ENCODE measurements at places on chromosomes 3 and 15.

GRCh38 chr15:71436854-71437253 is 321.6 kb downstream of the THSD4 start:
- no peak overlapping the region for H3K4me3 ChIP-seq
- H3K27me3 ChIP-seq = no peaks in the 10 kb centered on the region
- H3K36me3 ChIP-seq = peaks cover 3% of the 10 kb centered on the region
- H3K27ac ChIP-seq = no peak overlapping the region
- peaks cover 6% of the 10 kb centered on the region for H3K4me1 ChIP-seq

DNA sequence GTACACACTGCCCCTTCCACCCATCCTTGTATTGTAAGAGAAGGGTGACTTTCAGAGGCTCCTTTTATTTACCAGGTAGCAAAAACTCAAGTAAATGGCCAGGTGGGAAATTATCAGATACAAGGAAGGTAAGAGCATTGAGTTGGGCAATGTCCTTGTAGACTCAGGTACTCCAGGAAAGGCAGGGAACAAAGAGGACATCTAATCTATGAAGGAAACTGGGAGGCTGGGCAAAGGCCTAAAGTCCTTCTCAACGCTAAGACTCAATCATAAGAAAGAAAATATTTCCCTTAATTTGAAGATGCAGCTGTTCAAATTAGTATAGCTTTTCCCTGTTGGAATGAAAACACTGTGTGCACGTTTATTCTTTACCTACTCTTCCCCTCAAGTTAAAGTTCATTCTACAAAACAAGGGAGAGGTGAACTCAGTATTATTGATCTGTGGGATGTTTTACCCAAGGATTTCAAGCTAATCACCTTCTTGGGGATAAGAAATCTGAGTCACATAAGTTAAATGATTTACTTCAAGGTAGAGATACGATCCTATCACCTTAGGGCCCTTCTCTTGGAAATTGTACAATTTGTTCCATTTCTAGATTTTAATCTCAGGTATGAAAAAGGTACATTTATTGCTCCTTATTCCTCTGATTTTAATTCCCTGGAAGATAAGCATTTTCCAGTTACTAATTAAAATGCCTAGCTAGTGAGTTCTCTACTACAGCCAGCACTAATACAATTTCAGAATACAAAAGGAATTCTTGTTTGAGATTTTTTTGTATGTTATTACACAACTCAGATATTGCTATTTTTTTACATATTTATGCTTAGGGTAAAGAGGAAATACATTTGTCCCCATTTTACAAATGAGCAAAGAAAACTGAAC is 80.6 kb downstream of the PLD1 start:
- H3K4me3 ChIP-seq = no peak overlapping the region
- peaks cover 4% of the 10 kb centered on the region for H3K4me1 ChIP-seq
- no peak overlapping the region for H3K27ac ChIP-seq
- no peaks in the 10 kb centered on the region for H3K27me3 ChIP-seq

GRCh38 chr3:145842294-145842902 is 318.6 kb downstream of the PLOD2 start:
- DNase-seq = no peak
- no peaks in the 10 kb centered on the region for H3K4me1 ChIP-seq
- H3K27ac ChIP-seq = no peak overlapping the region
- H3K27me3 ChIP-seq = no peaks in the 10 kb centered on the region
- no peaks in the 10 kb centered on the region for H3K36me3 ChIP-seq

- peaks cover 21% of the 10 kb centered on the region for H3K4me1 ChIP-seq
- no peaks in the 10 kb centered on the region for H3K27me3 ChIP-seq
- no peak overlapping the region for H3K27ac ChIP-seq
- no peak for DNase-seq
- H3K36me3 ChIP-seq = peaks cover 31% of the 10 kb centered on the region
Measured at GRCh38 chr3:71219744-71220638, 363.5 kb downstream of the FOXP1 start.

GRCh38 chr3:37994639-37994972 is 4.0 kb downstream of the VILL start:
- peaks cover 9% of the 10 kb centered on the region for H3K36me3 ChIP-seq
- H3K4me1 ChIP-seq = peaks cover 45% of the 10 kb centered on the region
- H3K27me3 ChIP-seq = no peaks in the 10 kb centered on the region
- DNase-seq = no peak

- H3K36me3 ChIP-seq = peaks cover 3% of the 10 kb centered on the region
- H3K4me1 ChIP-seq = no peaks in the 10 kb centered on the region
- H3K27ac ChIP-seq = no peak overlapping the region
- no peak overlapping the region for H3K4me3 ChIP-seq
- no peak for DNase-seq
- no peaks in the 10 kb centered on the region for H3K27me3 ChIP-seq
Measured at GRCh38 chr3:77605308-77605707, 565.4 kb downstream of the ROBO2 start.

DNA sequence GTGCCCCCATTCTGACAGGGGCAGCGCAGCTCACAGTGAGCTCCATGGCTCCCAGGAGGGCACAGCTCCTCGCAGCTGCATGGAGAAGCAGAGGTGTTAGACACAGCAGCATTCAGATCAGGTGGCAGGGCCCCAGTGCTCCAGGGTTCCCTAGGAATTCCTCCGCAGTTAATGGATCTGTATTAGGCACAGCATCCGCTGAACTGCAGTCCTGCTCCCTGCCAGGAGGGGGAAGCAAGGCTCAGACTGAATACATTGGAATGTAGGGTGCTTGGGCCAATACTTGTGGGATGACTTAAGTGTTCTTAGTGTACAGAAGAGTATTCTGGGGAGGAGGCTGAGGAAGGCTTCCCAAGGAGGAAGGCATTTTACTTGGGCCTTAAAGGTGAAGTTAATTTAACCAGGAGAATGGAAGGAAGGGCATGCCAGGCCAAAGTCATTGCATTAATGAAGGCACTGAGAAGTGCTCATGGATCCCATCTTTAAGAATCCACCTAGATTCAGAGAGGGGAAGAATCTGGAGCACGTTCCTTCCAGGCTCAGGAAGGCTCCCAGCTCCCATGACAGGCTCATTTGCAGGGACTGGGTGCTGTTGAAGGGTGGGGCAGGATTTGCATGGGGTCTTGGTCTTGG is 111.6 kb downstream of the RAB11A start:
- no peak overlapping the region for H3K27ac ChIP-seq
- no peaks in the 10 kb centered on the region for H3K36me3 ChIP-seq
- H3K4me3 ChIP-seq = peak overlapping the region; percentile 66
- peaks cover 10% of the 10 kb centered on the region for H3K4me1 ChIP-seq

- H3K4me1 ChIP-seq = no peaks in the 10 kb centered on the region
- no peak for DNase-seq
- H3K36me3 ChIP-seq = no peaks in the 10 kb centered on the region
- H3K27ac ChIP-seq = no peak overlapping the region
Measured at GRCh38 chr3:158086361-158086760, 19.9 kb downstream of the SHOX2 start.

GRCh38 chr3:39133093-39133490 is 20.3 kb downstream of the CSRNP1 start:
- H3K27me3 ChIP-seq = no peaks in the 10 kb centered on the region
- H3K27ac ChIP-seq = no peak overlapping the region
- no peak overlapping the region for H3K4me3 ChIP-seq

GRCh38 chr3:154781595-154781994 is 298.5 kb upstream of the MME start:
- no peaks in the 10 kb centered on the region for H3K36me3 ChIP-seq
- no peaks in the 10 kb centered on the region for H3K4me1 ChIP-seq
- DNase-seq = no peak
- no peak overlapping the region for H3K27ac ChIP-seq

GRCh38 chr3:83039422-83039821 is 1278.0 kb upstream of the GBE1 start:
- no peaks in the 10 kb centered on the region for H3K4me1 ChIP-seq
- no peaks in the 10 kb centered on the region for H3K36me3 ChIP-seq
- no peak for DNase-seq
- H3K4me3 ChIP-seq = no peak overlapping the region
- no peaks in the 10 kb centered on the region for H3K27me3 ChIP-seq

DNA sequence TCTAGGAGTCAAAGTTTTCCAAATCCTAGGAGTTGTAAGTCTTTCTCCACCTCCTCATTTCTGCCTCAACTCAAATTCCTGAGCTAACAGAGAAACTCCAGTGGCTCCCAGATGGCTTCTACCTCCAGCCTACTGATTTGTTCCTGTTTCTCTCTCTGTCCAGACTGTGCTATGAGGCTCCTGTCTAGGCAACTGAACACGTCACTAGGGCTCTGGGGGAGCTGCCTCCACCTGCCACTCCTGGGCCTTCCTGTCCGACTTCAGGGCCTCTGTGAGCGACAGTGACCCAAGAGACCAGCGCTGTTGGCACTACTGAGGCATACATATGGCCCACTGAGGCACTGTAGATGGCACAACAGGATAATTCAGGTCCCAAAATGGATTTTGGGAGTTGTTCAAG is 71.4 kb downstream of the EXOG start:
- no peak for DNase-seq
- H3K36me3 ChIP-seq = no peaks in the 10 kb centered on the region
- H3K27ac ChIP-seq = no peak overlapping the region
- H3K4me3 ChIP-seq = no peak overlapping the region
- no peaks in the 10 kb centered on the region for H3K4me1 ChIP-seq

DNA sequence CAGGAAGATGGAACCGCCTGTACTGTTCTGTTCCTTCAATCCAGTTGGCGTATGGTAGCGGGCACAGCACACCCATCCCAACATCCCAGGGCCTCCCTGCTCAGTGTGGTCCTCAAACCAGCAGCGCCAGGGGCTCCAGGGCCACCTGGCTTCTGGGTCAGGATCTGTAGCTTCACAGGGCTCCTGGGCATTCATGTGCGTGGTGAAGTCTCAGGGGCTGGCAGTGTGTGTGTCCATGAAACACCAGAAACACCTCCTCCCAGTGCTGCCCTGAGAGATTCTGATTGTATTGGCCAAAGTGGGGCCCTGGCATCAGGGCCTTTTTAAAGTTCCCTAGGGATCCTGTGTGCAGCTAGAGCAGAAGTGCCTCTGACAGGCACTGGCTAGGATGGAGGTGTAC is 42.1 kb downstream of the ABTB1 start:
- DNase-seq = no peak
- H3K27me3 ChIP-seq = peaks cover 15% of the 10 kb centered on the region
- no peak overlapping the region for H3K4me3 ChIP-seq
- no peaks in the 10 kb centered on the region for H3K36me3 ChIP-seq

GRCh38 chr3:151557068-151557840 is 96.4 kb upstream of the IGSF10 start:
- no peaks in the 10 kb centered on the region for H3K27me3 ChIP-seq
- H3K4me1 ChIP-seq = peaks cover 25% of the 10 kb centered on the region
- no peak overlapping the region for H3K4me3 ChIP-seq
- H3K27ac ChIP-seq = no peak overlapping the region

- H3K27ac ChIP-seq = no peak overlapping the region
- no peak overlapping the region for H3K4me3 ChIP-seq
- no peak for DNase-seq
- peaks cover 3% of the 10 kb centered on the region for H3K4me1 ChIP-seq
- peaks cover 27% of the 10 kb centered on the region for H3K27me3 ChIP-seq
Measured at GRCh38 chr15:29364426-29365078, 94.9 kb upstream of the NSMCE3 start.

- no peaks in the 10 kb centered on the region for H3K36me3 ChIP-seq
- no peak overlapping the region for H3K27ac ChIP-seq
- H3K4me3 ChIP-seq = no peak overlapping the region
- H3K4me1 ChIP-seq = no peaks in the 10 kb centered on the region
- no peak for DNase-seq
- H3K27me3 ChIP-seq = no peaks in the 10 kb centered on the region
Measured at GRCh38 chr3:153572654-153573053, 410.6 kb downstream of the RAP2B start.

GRCh38 chr3:45783667-45784066 is 12.7 kb downstream of the SLC6A20 start:
- H3K27ac ChIP-seq = no peak overlapping the region
- H3K4me3 ChIP-seq = no peak overlapping the region
- no peaks in the 10 kb centered on the region for H3K36me3 ChIP-seq
- peak; percentile 32 for DNase-seq
- H3K27me3 ChIP-seq = peaks cover 13% of the 10 kb centered on the region

DNA sequence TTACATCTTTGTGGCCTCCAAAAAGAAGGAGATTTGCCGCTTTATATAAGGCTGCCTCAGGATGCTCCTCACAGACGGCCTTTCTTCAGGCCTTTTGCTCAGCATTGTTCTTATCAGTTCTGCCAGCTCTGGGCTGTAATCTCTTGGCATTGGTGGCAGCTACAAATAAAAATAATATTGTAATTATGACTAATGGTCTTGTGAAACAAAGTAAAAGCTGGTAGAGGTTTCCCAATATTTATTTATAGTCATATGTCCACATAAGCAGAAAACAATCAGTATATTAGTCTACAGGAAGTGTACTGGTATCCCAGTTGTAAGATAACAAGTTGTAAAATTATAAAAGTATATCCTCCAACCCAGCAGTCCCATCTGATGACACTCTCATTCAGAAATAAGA is 7.3 kb downstream of the NEK4 start:
- H3K4me1 ChIP-seq = no peaks in the 10 kb centered on the region
- no peak overlapping the region for H3K4me3 ChIP-seq
- peaks cover 37% of the 10 kb centered on the region for H3K36me3 ChIP-seq
- no peak for DNase-seq
- H3K27me3 ChIP-seq = no peaks in the 10 kb centered on the region

GRCh38 chr3:34504366-34504765 is 705.9 kb downstream of the PDCD6IP start:
- H3K27ac ChIP-seq = no peak overlapping the region
- no peak for DNase-seq
- H3K27me3 ChIP-seq = no peaks in the 10 kb centered on the region

GRCh38 chr3:17232442-17232841 is 347.7 kb downstream of the PLCL2 start:
- H3K27me3 ChIP-seq = no peaks in the 10 kb centered on the region
- H3K36me3 ChIP-seq = no peaks in the 10 kb centered on the region
- no peak for DNase-seq
- H3K27ac ChIP-seq = no peak overlapping the region
- peaks cover 5% of the 10 kb centered on the region for H3K4me1 ChIP-seq
- no peak overlapping the region for H3K4me3 ChIP-seq

Data from type B pancreatic cell (in vitro differentiated cells).